ENCODE measurements at places on chromosomes 12 and 14.

GRCh38 chr12:41701943-41702601 is 442.6 kb downstream of the GXYLT1 start:
- no peak for DNase-seq

DNA sequence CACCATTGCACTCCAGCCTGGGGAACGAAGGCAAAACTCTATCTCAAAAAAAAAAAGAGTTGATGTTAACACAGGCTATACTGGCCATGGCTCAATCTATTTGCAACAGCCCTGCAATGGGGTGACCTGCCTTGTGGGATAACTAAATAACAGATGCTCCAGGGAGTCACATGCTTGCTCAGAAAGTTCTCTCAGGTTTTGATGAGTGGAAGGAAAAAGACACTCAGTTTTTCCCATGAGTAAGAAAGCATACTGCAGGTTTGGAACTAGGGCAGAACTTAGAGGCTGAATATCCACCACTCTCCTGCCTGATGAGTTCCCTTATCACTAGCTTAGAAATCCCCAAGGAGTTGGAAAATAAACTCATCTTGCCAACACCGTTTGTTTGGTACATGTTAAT is 16.9 kb downstream of the WSB2 start:
- no peak for DNase-seq

DNA sequence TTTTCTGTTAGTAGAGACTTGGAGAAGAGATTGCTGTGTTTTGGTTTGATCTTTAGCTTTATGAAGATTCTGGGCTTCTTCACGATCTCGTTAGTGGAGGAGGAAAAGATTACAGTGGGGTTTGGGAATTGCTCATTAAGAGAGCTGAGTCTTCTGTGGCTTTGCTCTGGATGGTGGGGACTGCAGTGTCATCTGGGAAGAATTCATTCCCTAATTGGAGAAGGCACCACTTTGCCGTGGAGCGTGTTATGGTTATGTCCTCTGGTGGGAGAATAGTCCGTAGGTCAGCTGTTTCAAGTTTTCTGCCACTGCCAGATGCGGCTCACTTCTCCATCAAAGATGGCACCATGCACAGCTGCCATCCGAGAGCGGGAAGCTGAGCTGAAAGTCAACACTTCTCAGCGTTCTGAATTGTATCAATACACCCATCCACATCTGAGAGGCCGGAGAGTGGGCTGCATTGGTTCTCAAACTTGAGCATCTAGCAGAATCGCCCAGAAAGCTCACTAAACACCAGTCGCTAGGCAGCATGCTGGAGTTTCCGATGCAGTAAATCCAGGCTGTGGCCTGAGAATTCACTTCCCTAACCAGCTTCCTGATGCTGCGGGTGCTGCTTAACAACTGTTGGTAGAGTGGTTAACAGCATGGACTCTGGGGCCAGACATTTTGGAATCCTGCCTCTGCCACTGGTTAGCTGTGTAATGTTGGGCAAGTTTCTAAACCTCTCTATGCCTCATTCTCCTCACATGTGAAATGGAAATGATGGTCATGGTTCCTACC is 117.8 kb downstream of the PLXNC1 start:
- no peak for DNase-seq

DNA sequence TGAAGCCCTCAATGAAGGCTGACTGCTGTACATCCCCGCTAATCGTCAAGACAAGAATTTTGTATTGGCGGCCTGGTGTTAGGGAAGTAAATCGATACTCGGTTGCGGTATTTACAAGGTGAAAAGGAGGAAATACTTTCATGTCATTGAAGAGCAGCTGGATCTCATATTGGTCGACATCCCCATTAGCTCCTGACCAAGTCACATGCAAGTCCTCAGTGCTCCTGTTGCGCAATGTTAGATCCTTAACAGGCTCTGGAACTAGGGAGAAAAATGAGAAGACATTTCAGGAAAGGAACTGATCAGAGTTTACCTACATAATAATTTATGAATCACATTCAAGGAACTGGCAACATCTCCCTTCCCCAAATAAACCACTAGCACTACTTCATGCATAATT is 66.2 kb downstream of the PTPRB start:
- DNase-seq, result no peak

- no peak for DNase-seq
These were observed 12.7 kb upstream of the SVOP start for GRCh38 chr12:109033239-109034196.
